Left lobe of liver (tissue), 2 donors: ENCODE measurements at places on chromosomes 5 and 9. TPM values are rescaled to one million over a fixed set of nuclear protein-coding genes. Genes with fewer than 3 reads are reported as not detected.

- no peak for DNase-seq
Observed at GRCh38 chr5:96952974-96953730, 17.3 kb downstream of the LNPEP start.

DNA sequence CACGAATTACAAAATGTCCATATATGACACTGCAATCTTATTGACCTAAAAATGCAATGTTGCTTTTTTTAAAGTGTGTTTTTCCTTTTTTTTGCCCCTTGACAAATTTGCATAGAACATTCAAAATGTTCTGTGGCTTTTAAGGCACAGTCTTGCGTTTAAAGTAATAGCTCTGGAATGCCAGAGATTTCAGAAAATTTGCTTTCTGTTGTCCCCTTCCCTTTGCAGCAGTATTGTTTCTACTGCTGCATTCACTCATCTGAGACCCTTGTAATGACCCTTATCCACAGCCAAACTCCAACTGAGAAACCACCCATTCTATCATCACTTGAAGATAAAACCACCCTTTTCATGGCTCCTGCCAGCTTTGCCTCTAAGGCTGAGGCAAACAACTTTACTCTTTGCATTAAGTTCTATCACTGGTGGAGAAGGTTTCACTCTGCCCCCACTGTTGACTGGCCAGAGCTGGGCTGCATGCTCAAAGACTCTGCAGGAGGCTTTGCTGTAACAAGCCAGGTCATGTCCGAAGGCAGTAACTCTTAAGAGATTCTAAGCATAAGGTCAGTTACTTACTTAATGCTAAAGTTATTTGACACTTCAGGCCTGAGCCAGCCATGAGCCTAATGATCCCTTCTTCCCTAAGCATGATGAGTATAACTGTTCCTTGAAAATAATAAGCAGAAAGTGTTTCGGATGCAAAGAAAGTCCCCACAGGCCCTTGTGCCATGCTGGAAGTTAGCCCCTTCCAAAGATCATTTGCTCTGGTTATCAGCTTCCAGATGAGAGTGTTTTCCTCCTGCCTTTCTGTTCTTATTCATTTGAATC lies 101.9 kb downstream of the CD180 start:
- no peak for DNase-seq

DNA sequence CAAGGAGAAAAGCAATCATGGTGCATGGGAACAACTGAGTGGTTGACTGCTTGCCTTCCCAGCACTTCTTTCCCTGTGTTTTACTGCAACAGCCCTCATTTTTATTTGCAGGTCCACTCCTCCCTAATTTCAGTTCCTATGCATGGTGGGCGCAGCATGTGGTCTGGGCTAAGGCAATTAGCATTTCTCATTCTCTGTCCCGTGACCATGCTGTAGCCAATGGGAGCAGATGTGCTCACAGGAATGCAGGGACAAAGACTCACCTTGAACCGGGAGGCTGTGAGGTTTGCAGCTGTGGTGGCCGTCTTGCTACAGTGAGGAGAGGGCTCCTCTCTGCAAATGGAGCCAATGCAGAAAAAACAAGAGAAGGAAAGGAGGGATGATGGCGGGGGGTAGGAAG lies 315.5 kb downstream of the SLIT3 start:
- DNase-seq, result no peak

- peak; percentile 92 for DNase-seq
Observed at GRCh38 chr5:132820162-132820754, 7.2 kb downstream of the SOWAHA start.

DNA sequence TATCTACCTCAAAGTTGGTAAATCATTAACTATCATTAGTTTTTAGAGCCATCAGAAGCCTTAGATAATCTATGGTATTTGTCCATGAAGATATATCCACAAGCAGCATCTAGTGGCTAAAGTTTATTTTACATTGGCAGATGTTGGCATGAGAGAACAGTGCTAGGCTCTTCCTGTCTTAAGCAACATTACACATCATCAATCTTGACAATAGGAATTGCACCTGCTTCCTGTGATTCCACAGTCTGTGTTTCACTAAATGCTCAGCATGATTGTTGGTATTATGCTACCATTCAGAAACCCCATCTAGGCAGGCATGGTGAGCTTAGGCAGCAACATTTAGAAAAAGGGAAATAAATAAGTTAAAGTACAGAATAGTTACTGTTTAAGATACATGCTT lies 246.6 kb downstream of the SLCO4C1 start:
- no peak for DNase-seq

Gene SYK
- total RNA-seq, result 3.2 TPM

Gene DOCK2
- 4.1 TPM for total RNA-seq

Gene LHX2
- total RNA-seq, result 2.9 TPM

Gene TAF11L11
- total RNA-seq, result not detected

Gene IFNA8
- total RNA-seq, result not detected

Gene CYLC2
- total RNA-seq, result not detected

Gene LCP2
- 7.3 TPM for total RNA-seq
